ENCODE measurements at places on chromosomes 5 and 9.

GRCh38 chr5:148990817-148991216, 72.0 kb downstream of the SH3TC2 start:
- no peak for DNase-seq

GRCh38 chr9:24614070-24614469, 68.4 kb upstream of the IZUMO3 start:
- no peak for DNase-seq

DNA sequence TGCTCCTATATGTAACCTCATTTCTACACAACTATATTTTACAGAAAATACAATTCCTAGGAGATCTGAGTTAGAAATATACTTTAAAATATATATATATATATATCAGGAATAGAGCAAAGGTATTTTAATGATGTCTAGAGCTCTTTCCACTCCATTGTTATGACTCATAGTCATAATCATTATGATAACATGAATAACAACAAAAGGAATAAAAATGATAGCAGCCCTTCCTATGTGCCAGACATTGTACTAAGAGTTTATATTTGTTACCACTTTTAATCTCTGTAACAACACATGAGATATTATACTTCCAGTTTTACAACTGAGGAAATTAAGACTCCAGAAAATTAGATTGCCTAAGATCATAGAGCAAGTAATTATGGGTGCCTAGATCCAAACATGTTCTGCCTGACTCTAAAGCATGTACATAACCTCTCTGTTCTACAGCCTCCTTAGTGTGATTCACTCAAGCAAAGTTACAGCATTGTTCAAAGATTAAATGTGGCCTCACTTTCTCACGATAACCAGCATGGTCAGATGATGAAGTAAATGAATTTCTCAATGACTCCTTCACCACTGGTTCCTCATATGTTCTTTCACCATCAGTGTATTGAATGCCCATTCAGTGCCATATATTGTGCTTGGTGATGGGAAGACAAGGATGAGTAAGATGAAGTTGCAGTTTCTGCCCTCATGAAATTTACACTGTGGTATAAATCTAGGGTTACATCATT, 452.1 kb downstream of the EFNA5 start:
- no peak for DNase-seq

DNA sequence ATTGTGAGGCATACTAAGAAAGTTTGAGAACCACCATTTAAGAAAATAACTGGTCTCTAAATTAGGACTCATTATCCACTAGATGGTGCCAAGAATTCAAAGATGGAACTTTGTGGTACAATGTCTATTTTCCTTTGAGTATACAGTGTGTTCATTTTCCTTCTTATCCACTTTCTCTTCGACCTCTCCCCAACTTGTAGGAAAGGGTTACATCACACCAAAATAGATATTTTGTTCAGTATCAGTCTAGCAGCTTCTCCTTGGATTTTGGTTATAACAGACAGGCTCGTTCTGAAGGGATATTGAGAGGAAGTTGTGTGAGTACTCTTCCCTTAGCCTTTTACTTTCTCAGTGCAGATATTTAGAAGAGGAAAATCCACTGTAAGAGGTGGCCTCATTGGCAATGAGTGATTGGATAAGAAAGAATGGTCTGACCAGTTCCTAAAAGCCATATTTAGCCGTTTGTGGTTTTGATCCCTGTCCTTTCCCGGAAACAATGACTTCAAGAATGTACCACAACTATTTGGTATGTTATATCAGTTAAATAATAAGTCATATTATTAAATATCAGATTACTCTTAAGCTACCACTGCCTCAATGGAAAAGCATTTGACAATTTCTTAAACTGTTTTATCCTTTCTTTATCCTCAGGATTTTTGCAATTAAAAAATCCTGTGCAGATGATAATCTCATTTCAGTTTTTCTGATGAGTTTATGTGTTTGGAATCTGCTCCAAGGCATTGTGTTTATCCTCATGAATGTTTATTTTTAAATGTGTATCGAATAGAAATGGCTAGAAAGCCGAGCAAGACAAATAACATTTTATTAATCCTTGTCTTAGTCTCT, 69.0 kb upstream of the GRAMD2B start:
- no peak for DNase-seq

Measured in breast epithelium (tissue), 4 donors.